ENCODE measurements at places on chromosomes 2 and 18.
A peak's percentile ranks its signal among the peaks of the same experiment; 100 is the strongest.

DNA sequence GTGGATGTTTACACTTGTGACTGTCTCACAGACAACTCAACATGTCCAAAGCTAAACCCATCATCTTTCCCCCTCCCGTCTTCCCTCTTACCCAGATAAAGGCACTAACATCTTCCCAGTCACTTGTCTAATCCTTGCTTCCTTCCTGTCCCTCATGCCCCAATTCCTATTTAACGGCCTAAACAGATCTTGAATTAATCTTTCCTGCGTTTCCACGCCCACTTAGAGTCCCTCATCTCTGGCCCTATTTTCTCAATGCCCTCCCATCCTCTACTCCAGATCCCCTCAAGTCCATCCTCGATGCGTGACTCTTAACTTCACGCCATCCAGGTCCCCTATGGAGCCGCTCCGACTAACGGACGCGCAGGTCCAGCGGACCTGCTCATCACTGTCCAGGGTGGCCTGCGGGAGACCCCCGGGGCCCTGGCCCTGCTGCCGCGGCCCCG is 682 bp upstream of the SCLY start:
- no peak for DNase-seq

GRCh38 chr2:149575277-149575676 is 12.3 kb downstream of the MMADHC start:
- DNase-seq = no peak

DNA sequence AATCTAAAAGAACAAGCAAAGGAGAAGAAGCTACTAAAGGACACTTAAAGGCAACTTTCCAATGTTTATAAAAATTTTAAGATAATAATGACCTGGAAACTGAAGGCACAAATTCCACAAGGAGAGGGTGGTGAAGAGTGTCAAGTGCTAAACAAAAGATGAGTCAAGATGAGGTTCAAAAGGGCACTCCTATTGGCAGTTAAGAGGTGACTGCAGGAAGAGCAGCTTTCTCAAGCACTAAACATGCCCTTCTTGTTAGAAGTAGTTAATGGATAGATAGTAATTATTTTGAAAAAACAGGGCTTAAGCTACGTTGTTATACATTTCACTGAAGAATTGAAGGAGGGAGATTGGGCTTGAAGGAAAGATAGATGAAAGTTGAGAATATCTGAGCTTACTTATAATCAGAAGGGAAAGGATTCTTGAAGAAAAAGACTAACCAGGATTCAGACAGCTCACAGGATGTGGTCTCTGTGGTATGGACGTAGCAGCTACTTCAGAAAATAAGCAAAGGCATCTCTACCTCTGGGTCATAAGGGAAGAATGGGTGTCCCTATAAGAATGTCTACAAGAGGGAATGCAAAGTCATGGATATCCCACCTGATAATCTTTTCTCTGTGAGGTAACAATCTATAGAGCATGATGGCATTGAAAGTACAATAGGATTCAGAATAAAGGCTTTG is 454.7 kb upstream of the SLC39A10 start:
- no peak for DNase-seq

DNA sequence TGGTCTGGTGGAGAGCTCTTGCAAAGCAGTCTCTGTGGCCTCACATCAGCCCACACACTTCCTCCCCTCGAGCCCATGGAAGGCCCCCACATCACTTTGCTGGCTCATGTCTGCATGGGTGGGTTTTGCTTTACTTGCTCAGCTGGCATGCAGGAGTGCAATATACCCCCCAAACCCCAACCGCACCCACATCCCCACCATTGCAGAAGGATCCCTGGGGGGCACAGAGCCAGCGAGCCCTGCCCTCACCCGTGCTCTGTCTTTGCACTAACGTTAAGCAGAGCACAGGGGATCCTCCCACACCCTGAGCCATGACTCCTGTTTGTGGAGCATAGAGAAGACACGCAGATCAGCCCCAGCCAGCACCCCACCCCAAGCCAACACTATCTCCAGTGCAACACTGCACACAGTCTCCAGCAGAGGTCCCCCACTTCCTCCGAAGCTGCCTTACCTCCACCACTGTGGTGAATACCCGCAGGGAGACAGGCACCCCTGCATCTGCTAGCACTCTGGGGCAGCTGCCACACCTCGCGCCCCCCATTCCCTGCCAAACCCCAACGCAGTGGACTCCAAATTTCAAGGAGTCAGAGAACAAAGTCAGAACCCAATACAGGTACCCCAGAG is 177.8 kb upstream of the RGPD4 start:
- no peak for DNase-seq

- DNase-seq = peak; percentile 65
Observed at GRCh38 chr2:23009545-23010149, 375.3 kb upstream of the KLHL29 start.

GRCh38 chr2:10620481-10620880 is 69.3 kb downstream of the NOL10 start:
- no peak for DNase-seq

DNA sequence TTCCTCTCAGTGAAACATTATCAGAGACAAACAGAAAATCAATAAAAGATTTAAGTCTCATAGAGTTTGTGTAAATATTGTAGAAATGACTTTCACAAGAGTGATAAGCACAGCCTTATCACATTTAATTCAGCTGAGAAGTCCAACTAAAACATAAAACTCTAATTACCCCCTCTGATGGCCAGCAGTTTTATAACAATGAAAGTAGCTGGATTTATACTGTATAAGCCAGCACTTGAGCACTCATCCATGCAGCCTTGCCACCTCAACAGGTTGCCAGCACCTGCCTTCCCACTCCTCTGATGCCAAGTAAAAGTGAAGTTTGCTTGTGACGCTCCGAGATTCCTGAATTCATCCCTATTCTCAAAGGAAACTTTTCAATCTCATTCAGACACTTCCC is 103.0 kb upstream of the STK39 start:
- DNase-seq = no peak

DNA sequence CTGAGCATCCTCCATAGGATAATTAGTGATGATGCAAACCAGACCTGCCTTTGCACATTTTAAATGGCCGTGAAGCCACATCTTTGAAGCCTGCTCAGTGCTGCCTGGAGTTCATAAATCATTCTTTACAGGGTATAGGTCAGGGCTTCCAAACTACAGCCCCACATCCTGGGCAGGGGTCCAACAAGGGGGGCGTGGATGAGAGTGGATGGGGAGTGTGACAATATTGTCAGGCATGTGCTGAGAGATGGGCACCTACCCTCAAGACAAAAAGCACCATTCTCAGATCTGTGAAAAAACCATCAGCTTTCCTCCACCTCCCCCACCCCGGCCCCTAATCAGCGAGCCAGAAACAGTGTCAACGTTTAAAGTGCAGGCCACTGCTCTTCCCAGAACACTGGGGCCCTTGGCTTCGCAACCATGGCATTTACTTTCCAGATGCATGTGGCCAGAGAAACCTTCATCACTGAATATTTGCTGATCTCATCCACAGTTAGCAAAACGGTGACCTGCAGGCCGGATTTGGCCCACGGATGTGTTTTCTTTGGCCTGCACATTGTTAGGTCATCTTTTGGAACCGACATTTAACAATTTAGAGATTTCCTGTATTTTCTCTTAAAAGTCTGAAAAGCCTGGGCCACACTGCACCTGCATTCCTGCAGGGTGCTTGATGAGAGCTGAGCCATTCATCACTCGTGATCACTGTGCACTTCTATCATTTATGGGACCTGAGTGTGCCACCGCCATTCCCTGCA is 130.7 kb downstream of the ANKRD44 start:
- peak; percentile 79 for DNase-seq

GRCh38 chr18:63102941-63103744 is 216.4 kb downstream of the BCL2 start:
- DNase-seq = no peak

- DNase-seq = no peak
Observed at GRCh38 chr2:102434655-102435381, 11.9 kb downstream of the IL18RAP start.

- DNase-seq = no peak
Observed at GRCh38 chr2:54258166-54258565, 2.1 kb upstream of the TSPYL6 start.

DNA sequence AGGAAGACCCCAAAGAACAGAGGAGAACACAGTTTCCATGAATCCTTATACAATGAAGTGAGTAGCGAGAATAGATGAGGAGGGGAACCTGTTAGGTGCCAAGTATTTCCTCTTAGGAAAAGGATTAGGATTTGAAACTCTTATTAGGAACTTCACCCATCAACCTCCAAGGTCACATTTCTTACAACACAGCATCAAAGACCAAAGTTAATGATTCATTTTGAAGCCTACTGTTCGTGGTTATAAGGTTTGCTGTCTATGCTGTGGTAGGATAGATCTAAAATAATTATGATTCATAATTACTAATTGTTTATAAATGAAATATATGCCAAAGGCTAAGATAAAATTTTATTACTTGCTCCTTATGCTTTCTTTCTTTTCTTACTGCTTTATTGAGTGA is 6.1 kb downstream of the CFAP221 start:
- no peak for DNase-seq

- no peak for DNase-seq
Observed at GRCh38 chr2:134669731-134670669, 48.8 kb downstream of the TMEM163 start.

DNA sequence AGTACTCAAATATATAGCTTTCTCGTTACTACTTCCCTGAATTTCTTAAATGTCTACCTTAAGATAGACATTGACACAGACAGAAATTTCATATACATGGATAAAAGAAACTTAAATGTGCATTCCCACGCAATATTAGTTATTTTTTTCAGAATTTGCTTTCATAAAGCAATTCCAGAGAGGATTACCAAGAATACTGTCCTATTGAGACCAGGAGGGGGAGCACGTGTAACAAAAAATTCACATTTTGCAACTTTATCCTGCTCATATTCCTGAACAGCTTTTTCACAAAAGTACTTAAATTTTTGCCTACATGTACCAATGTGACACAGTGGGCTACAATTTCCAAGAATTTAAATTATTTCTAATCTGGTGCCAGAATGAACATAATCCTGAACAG is 30.7 kb upstream of the ERCC3 start:
- DNase-seq = no peak

- peak; percentile 83 for DNase-seq
Observed at GRCh38 chr2:96801005-96801785, 14.9 kb upstream of the CNNM3 start.

GRCh38 chr2:66576561-66577320 is 141.8 kb downstream of the MEIS1 start:
- no peak for DNase-seq

- DNase-seq = no peak
Observed at GRCh38 chr2:234848578-234848977, 103.2 kb upstream of the SH3BP4 start.

DNA sequence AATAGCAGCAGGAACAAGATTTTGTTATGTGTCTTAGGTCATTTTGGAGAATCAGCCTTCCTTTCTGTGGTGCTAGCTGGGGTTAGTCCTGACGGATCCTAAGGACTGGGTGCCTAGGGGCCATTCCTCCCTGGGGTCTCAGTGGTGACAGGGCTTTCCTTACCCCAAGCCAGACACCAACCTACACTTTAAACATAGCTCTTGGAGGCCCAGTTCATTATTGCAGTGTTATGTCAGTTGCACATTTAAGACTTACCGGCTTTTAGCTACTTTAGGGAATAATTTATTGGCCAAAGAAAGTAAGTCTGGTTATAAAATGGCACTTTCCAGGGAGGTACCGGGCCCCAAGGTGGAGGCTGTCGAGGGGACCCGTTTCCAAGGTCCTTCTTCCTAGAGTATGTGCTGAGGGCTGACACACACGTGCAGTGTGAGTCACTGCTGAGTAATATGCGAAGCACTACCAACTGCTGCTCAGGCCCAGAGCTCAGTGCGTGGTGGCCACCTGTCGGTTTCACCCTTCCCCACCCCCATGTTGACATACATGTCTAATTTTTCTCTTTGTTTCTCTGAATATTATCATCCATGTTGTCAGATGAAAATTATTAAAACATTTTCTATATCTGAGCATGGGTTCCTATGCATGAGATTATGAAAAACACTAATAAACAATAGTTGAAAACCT is 37.0 kb upstream of the GRHL1 start:
- no peak for DNase-seq

- DNase-seq = no peak
Observed at GRCh38 chr2:240235811-240236210, 95.4 kb upstream of the OTOS start.

- no peak for DNase-seq
Observed at GRCh38 chr18:13638719-13639595, 87.4 kb downstream of the FAM210A start.

- no peak for DNase-seq
Observed at GRCh38 chr2:158818511-158818910, 23.4 kb downstream of the DAPL1 start.

GRCh38 chr2:157259960-157260359 is 2.5 kb downstream of the GALNT5 start:
- DNase-seq = no peak
